Fibroblast of villous mesenchyme (primary cell): ENCODE measurements at places on chromosomes 3 and 15. TPM values are rescaled to one million over a fixed set of nuclear protein-coding genes. Genes with fewer than 3 reads are reported as not detected.

DLEC1 gene
- total RNA-seq: under 0.01 TPM in 1 of 2 replicates, not detected in the other

DNA sequence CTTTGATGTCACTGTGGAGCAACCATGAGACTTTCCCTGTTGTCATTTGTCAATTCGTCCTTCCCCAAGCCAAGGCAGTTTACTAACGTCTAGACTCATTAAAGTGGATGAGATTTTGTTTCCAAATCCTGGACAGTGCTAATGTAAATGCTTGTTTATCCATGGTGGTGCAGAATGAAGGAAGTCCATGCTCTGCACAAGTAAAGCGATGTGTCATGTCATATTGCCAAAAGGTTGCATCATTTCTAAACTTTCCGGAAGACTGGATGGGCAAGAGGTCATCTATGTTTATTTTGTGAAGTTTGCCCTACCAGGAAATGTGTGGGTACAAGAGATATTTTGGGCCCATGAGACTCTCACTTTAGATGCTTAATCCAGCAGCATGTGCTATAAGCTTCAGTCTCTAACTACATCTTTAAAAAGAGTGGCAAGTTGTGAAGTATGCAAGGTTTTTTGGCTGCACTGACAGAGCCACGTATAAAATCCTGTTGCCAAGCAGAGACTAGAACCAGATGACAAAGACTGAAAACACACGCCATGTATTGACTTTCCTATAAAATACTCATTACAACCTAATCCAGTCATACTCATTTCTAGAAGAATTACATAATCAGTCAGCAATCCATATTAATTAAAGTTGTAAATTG, 72.1 kb upstream of the FNDC3B start:
- peak; percentile 98 for DNase-seq

DNA sequence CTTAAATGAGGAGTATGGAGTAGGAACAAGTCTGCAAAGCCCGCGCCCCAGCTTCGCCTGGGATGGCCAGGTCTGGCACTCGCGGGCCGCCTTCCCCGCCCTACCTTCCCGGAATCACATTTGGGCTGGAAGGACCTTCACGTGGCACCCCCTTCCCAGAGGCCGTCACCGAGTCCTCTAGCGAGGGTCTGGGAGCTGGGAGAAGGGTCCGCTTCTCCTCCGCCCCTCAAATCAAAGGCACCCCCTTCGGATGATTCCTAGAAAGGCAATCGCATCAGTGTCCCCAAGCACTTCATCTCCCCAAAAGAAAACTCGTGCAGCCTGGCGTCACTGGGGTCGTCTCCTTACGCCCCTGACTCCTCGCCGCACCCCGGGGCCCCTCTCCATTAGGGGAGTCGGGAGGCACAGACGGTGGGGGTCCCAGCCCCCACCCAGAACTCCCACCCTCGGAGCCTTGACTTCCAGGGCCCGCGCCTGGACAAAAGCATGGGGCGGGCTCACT, 380 bp downstream of the MYLK start:
- peak; percentile 20 for DNase-seq

GRCh38 chr3:15755181-15755580, 42.6 kb downstream of the ANKRD28 start:
- DNase-seq: no peak

DNA sequence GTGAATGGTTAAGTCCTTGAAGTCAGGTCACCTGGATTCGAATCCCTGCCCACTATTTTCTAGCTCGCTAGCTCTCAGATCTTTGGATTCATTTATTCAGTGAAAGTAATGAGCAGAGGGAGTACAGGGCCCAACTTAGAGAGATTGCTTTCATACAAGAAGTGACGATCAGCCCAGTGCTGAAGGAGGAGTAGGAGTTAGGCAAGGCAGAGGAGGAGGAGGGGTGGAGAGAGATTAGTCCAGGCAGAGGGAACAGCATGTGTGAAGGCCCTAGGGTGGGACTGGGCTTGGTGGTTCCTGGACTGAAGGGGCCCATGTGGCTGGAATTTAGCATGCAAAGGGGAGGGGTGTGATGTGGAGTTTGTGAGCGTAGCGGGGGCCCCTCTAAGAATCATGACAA, 3.8 kb upstream of the CHRNA5 start:
- no peak for DNase-seq

DNA sequence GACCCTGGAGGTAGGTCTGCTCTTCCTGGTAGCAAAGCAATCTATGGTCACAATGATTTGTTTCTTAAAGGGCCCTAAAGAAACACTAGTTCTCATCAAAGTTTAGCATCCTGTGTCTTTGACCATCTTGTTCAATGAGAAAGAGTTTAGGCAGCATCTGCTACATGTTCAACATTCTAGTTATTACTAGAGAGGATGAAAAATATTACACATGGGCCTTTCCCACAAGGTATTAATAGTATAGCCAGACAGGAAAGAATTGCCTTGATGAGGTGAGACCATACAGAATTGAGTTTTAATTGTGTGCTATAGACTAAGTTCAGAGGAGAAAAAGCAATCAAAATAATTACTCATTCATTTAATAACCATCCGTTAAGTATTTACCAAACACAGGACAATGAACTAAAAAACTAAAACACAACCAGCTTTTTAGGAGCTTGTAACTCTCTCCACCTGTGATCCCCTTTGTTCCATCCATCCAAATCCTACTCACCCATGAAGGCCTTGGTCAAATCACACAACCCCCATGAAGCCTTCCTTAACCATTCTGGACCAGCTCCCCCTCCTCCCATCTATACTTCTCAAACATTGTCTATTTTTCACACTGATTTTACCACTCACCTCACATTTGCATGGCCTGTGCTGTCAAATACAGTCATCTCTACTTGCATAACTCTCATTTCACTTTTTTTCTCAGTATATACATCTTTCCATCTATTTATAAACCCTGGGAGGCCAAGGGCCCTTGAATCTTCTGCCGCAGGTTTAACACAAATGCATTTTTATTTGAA, 122.9 kb downstream of the RORA start:
- no peak for DNase-seq

DNA sequence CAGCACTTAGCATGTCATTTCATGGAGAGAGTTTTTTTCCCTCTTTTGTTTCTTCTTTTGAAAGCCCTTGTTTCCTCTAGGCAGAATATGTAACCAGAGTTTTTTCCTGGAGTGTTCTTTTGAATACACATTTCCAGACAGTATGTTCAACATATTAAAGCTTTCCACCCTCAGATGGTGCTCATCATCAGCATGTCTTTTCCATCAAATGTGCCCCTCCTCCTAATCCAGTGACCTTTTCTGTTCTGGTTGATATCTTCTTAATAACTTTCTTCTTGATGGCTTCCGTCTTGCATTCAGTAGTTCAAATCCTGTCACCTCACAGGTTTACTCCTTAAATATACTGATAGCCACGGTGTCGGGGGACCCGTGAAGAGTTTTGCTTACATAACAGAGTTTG, 78.6 kb downstream of the FNDC3B start:
- no peak for DNase-seq
